Activated T-helper 1 cell treated with anti-CD3 and anti-CD28 coated beads, Interleukin-12 subunit alpha, Interleukin-12 subunit beta, Interleukin-2, Interleukin-4 antibody, amounts not matched to agents 30 ng/mL and 10 ng/mL and 1 ng/mL, durations not matched to agents 14 hours and 24 hours and 36 hours (primary cell): ENCODE measurements at places on chromosomes 11 and 22. TPM values are rescaled to one million over a fixed set of nuclear protein-coding genes. Genes with fewer than 3 reads are reported as not detected.

GRCh38 chr11:131691181-131692041 is 321.0 kb downstream of the NTM start:
- no peaks in the 10 kb centered on the region for H3K36me3 ChIP-seq
- no peak for DNase-seq
- no peaks in the 10 kb centered on the region for H3K4me1 ChIP-seq
- H3K27ac ChIP-seq = no peak overlapping the region
- H3K27me3 ChIP-seq = peaks cover 8% of the 10 kb centered on the region

GRCh38 chr11:123265951-123266350 is 70.9 kb upstream of the CLMP start:
- no peaks in the 10 kb centered on the region for H3K36me3 ChIP-seq
- peaks cover 9% of the 10 kb centered on the region for H3K27me3 ChIP-seq
- DNase-seq = no peak
- H3K4me1 ChIP-seq = peaks cover 22% of the 10 kb centered on the region

The CARD10 gene
- total RNA-seq = not detected in 2 replicates

GRCh38 chr22:36027935-36028645 is 534 bp downstream of the RBFOX2 start:
- H3K27ac ChIP-seq = peak overlapping the region; percentile 67
- H3K4me1 ChIP-seq = peaks cover 25% of the 10 kb centered on the region
- DNase-seq = no peak
- H3K36me3 ChIP-seq = peaks cover 2% of the 10 kb centered on the region
- peaks cover 47% of the 10 kb centered on the region for H3K27me3 ChIP-seq

The MEI1 gene
- total RNA-seq = 22.3 TPM in 2 replicates

GRCh38 chr11:119722281-119722794 is 6.7 kb downstream of the NECTIN1 start:
- H3K27ac ChIP-seq = no peak overlapping the region
- peaks cover 30% of the 10 kb centered on the region for H3K27me3 ChIP-seq
- no peak overlapping the region for H3K4me3 ChIP-seq
- no peaks in the 10 kb centered on the region for H3K4me1 ChIP-seq
- no peaks in the 10 kb centered on the region for H3K36me3 ChIP-seq

The PIK3IP1 gene
- 11.1 and 12.3 TPM in 2 replicates for total RNA-seq
